ENCODE measurements at places on chromosomes 7 and 10. TPM values are rescaled to one million over a fixed set of nuclear protein-coding genes. Genes with fewer than 3 reads are reported as not detected.

DNA sequence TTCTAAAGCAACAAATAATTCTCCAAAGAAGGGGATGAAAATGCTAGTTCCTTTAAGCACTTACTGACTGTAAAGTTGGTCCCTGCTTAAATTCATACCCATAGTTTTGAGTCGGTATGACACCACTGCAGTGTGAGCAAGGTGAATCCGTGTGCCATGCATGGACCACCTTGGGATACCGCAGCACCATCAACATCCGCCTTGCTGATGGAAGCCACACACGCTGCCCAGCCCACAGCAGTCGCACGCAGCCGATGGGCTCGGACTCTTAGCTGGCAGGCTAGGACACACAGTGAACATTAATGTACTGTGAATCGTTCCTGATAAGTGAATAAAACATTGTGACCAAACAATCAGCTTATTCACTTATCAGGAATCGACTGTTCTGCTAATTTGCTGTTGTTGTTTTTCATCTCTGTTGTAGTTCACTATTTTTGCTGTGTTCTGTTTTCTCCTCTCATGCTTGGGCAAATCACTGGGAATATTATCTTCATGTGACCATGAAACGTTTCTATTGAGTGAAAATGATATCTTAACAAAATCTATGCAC lies 275.5 kb downstream of the USP6NL start:
- no peak for DNase-seq

- DNase-seq, result no peak
Measured at GRCh38 chr7:112160130-112160770, 45.9 kb downstream of the DOCK4 start.

DNA sequence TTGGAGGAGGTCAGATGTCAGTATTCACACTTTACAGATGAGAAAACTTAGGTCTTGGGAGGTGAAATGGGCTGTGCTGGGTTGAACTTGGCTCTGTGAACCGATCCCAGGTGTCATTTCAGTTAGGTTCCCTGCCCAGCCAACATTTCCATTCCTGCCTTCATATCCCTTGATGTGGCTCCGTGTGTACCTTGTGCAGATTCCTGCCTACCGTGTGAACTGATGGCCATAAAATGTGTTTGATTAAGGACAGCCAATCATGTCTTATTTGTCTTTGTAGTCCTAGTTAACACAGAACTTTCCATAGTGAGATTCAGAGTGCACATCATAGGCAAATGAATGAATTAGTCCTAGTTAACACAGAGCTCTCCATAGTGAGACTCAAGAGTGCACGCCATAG lies 101.0 kb upstream of the GATA3 start:
- no peak for DNase-seq

GRCh38 chr7:36668080-36668479 lies 56.2 kb downstream of the AOAH start:
- no peak for DNase-seq

- DNase-seq, result no peak
Measured at GRCh38 chr7:22587322-22587721, 87.3 kb upstream of the STEAP1B start.

- peak; percentile 60 for DNase-seq
Measured at GRCh38 chr7:151925446-151926335, 30.6 kb upstream of the GALNTL5 start.

DNA sequence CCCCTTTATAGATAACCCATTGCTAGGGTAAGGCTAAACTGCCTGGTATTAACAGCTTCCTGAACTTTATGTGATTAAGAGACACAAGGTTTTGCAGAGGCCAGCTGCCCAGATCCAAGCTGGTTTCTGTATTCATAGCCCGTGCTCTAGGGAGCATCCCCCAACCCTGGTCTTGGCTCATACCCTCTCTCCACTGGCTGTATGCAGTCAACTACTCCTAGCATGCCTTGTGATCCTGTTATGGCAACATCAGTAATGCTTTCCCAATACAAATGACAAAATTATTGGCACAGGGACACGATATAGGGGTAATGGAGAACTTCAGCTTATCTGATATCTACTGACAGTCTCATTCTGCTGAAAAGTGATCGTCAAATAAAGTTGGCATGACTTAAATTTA lies 202.8 kb upstream of the MKLN1 start:
- DNase-seq, result no peak

DNA sequence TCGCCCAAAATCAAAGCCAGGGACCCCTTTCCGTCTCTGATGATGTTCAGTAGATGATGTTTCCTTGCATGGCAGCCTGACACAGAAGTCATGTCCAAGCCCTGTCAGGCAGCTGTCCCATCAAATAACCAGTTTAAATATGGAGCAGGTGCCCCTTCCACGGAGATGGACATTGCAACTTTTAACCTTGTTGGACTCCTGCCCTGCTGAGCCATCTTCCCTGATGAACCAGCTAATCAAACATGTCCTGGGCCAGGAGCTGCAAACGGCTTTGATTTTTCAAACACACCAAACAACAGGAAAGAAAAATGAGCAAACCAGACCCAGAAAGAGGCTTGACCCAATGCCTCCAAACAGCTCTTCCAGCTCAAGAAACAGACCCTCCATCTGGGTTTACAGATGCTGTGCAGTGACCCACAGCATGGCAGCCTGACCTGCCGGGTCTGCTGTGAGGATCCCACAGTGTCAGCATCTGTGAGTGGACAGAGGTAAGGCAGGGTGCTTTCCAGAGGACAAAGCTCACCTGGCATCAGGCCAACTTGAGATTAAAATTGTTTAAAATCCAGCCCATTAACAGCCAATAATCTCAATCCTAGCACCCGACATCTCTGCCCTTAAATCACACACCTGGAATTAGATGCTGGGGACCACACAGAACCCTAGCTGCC lies 372.6 kb downstream of the GRID1 start:
- no peak for DNase-seq

GRCh38 chr7:131625817-131626372 lies 69.5 kb upstream of the PODXL start:
- DNase-seq, result no peak

GRCh38 chr10:20856484-20856883 lies 40.6 kb downstream of the NEBL start:
- no peak for DNase-seq

- no peak for DNase-seq
Measured at GRCh38 chr7:41915871-41916270, 213.0 kb upstream of the INHBA start.

DNA sequence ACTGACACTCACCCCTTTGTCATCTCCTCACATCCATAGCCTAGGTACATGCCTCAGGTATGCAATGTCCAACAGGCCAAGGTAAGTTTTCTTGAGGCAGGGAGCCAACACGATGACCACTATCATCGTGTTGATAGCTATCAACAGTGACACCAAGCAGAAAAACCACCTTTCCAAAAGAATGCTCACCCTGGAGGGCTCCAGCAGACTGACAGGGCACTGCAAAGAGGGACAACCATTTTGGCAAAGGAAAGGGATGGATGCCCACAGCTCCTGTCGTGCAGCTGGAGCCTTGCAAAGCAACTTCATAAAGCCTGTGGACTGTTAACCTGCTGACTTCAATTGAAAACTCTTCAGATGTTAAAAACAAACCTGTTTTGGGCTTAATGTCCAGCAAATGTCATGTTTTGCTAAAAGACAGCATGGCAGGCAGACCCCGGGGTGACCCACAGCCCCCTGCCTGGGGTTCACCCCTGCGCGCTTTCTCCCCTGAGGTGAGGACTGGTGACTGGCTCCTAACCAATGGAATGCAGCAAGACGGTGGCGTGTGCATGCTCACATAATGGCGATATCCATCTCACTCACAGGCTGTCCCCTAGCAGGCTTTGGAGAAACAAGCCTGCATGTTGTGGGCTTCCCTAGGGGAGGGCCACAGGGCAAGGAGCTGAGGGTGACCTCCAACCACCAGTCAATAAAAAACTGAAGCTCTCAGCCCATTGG lies 293.8 kb downstream of the TCERG1L start:
- DNase-seq, result no peak

DNA sequence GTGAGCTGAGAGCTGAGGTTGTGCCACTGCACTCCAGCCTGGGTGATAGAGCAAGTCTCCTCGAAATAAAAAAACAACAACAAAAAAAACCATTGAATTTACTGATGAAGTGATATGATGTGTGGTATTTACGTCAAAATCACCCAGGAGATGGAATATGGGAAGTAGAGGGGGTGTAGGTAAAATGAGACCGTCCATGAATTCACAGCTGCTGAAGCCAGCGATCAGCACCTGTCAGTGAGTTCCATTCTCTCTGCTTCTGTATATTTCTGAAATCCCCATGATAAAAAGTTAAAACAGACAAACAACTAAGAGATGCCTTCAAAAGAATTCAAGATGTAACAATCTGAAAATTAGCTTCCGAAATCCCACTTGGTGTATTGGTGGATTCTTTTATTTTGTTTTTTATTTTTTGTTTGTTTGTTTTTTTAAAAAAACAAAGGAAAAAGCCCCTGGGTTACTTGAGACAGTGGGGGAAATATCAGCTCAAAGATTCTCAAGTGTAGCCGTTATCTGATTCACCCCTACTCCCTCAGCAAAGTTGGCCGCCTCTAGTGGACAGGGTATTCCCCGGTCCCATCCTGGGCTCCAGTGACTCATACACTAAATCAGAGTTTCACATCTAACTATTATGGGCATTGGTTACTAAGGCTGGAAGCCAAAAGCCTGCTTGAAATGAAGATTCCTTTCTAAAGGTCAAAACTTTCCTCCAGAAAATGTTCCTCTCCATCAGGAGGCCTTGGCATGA lies 76.4 kb downstream of the MAP3K8 start:
- DNase-seq, result peak; percentile 37

GRCh38 chr10:102405632-102406031 lies 10.1 kb downstream of the NFKB2 start:
- peak; percentile 19 for DNase-seq

GRCh38 chr10:88990384-88991160 lies at the start of gene FAS:
TSS of gene FAS (plus strand) at chr10:88990798. CDS start at chr10:88990877, 79 bp downstream.
- peak; percentile 96 for DNase-seq

GRCh38 chr10:63446716-63447440 lies 18.9 kb downstream of the JMJD1C start:
- no peak for DNase-seq

DNA sequence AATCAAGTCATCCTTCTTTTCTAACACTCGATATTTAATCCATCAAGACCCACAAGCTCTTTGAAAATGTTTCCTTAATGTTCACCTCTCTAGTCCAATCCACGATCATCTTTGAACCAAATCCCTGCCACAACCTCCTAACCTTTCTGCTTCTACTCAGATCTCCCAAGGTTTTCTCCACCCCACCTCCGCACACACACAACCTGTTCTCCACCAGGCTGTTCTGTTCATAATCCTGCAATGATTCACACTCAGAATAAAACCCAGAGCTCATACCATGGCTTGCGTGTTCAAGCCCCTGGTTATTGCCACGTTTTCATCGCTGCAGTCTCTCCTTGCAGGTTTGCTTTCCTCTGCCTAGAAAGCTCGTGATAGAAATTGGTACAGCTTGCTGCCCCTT lies 53.8 kb upstream of the BAMBI start:
- no peak for DNase-seq

- DNase-seq, result no peak
Measured at GRCh38 chr10:51607463-51607835, 91.9 kb downstream of the CSTF2T start.

SCART1 gene
- total RNA-seq, result 1.5 TPM

SFMBT2 gene
- total RNA-seq, result 20.0 TPM

GPR26 gene
- not detected for total RNA-seq

SPDYE2B gene
- total RNA-seq, result 0.19 TPM

FGFBP3 gene
- 1.6 TPM for total RNA-seq

CDHR1 gene
- total RNA-seq, result 1.4 TPM

PRRT4 gene
- total RNA-seq, result 0.40 TPM
